ENCODE measurements at places on chromosomes 1 and 21. TPM values are rescaled to one million over a fixed set of nuclear protein-coding genes. Genes with fewer than 3 reads are reported as not detected.
A peak's percentile ranks its signal among the peaks of the same experiment; 100 is the strongest.

NUDT4B gene
- 267 TPM for total RNA-seq

RPE65 gene
- total RNA-seq, result not detected

DNA sequence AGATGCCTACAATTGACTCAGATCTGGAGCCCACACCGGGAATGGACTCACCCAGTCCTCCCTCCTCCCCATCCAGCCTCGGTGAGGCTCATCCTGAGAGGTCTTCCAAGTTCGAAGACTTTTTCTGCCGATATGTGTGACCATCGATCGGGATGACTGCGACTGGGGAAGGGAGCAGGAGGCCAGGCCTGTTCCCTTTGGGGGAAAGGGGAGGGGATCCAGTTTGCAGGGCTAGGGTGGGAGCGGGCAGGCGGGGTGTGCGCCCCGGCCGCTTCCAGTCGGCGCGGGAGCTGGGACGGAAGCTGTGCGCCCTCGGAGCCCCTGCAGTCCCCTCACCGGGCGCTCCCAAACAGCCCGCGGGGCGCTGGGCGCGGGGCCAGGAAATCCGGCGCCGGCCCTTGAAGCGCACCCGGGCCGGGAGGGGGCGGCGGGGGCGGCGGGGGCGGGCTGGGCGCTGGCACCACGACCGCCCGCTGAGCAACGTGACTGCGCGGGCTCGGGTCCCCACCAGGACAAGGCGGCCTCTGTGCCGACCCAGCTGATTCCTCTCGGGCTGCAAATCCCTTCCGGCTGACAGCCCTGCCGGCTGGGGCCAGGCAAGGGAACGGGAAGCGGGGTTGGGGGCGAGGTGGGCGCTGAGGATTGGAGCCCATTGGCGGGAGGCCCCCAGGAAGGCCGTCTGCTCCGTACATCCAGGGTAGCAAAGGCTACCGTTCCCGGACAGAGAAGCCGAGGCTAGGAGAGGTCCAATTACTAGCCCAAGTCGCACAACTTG, 103.9 kb downstream of the EBNA1BP2 start:
- DNase-seq, result peak; percentile 26

GPR61 gene
- 0.16 TPM for total RNA-seq

GRCh38 chr1:212317916-212318315, 32.7 kb downstream of the PPP2R5A start:
- no peak for DNase-seq

DNA sequence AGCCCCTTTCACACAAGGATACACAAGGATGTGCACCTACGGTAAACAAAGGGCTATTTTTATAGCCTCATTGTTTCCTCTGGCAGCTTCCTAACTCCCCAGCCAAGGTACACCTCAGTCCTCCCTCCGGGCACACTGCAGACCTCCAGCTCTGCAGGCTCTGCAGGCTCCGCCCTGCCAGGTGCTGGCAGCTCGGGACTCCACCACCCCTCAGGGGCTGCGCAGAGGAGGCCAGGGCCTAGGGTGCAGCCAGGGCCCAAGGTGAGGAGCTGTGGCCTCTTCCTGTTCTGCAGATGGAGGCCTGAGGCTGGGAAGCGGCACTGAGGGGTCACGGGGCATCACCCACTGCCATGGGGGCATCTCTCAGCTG, 19.8 kb upstream of the CLSTN1 start:
- DNase-seq, result no peak

DNA sequence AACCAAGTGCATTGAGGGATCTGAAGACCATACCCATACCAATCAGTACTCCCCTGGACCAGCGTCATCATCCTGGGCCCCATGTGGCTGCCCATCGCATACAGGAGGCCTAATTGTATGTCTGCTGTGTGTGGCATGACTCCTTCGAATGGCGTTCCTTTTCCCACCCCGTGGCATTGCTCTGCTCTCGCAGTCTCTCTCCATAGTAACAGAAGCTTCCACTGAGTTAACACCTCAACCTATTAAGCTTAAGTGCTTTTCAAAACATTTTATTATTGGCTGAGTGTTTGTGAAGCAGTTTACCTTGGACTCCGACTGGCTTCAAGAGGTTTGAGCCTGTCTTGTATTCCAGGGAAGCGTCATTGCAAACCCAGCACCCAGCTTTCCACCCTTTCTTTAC, 187.1 kb upstream of the LMO4 start:
- no peak for DNase-seq

- no peak for DNase-seq
Measured at GRCh38 chr1:64243757-64244080, 40.3 kb downstream of the UBE2U start.

LCE1F gene
- not detected for total RNA-seq

DNA sequence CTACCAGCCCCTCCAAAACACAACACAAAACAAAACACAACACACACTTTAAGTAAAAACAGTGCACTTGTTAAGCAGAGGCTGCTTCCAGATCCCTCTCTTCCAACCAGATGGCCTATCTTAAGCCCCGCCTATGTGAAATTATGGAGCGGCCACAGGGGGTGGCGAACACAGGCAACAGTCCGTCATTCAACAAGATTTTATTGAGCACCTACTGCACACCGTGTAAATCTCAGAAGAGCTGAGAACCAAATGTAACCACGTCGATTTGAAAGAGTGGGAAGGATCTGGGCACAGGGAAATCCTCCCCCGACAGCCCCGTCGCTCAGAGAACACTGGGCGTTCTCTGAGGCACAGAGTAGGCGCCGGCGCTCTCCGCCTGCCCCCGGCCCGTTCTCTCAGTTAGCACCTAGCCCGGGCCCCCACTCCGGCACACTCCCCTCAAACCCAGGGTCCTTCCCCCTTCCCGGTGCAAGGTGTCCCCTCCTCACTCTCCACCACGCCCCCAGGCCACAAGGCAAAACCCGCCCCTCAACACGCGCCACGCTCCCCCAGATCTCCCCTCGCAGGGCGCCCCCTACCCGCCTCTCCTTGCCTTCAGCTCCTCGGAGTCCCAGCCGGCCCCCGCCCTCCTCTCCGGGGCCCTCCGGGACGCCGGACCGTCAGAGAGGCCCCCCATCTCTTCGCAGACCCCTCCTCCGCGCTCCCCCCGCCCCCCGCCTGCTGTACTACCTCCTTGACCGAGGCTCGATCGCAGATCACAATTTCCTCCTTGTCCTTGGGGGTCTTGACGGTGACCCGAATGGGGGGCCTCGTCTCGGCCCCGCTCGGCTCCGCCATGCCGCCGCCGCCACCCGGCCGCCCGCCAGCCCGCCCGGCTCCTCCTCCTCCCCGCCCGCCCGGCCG, 483 bp downstream of the UBQLN4 start:
- DNase-seq, result peak; percentile 69

AIRE gene
- total RNA-seq, result not detected

SPRR4 gene
- not detected for total RNA-seq

All from heart left ventricle (tissue), 16 donors.